ENCODE measurements at places on chromosomes 5 and 9. TPM values are rescaled to one million over a fixed set of nuclear protein-coding genes. Genes with fewer than 3 reads are reported as not detected.

DNA sequence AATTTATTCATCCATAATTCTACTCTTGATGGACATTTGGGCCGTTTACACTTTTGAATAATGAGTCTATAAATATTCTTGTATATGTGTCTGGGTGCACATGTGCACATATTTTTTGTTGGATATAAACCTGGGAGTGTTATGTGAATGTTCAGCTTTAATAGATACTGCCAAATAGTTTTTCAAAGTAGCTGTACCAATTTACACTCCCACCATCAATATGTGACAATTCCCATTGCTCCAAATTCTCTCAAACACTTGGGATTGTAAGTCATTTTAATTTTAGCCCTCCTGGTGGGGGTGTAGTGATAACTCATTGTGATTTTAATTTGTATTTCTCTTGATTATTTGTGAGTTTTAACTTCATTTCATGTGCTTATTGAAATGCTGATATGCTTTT, 114.9 kb downstream of the GRIA1 start:
- DNase-seq = no peak

- DNase-seq = no peak
These were observed 271.1 kb upstream of the RPS23 start for GRCh38 chr5:82549263-82549662.

DNA sequence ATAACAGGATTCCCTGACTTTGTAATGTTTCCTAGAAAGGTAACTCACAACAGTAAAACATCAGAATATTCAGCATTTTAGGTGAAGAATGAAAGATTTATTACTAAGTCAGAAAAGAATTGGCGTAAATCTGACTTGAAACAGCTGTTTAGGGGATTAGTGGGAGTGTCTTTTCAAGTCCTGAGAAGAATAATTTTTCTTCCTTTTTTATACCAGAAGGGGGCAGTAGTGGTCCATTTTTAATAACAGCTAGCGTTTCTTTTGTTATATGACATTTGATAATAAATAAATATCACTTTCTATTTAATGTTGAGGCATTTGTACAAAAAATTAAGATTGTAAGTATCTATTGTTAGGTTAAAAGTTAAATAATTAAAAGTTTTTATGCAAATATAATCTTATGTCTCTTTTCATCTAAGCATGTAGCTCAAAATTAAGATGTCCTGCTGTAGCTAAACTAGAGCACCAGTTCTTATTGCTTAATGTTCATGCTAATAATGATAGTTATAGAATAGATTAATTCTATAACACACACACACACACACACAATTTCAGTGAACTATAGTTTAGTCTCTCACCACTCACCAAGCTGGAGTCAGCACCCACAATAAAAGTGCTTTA, 258.7 kb upstream of the ARRDC3 start:
- no peak for DNase-seq

- no peak for DNase-seq
These were observed 45.9 kb downstream of the MEGF9 start for GRCh38 chr9:120668399-120668798.

- no peak for DNase-seq
These were observed 37.2 kb downstream of the DDX31 start for GRCh38 chr9:132632413-132633129.

- DNase-seq = no peak
These were observed 185.6 kb upstream of the NR3C1 start for GRCh38 chr5:143588933-143589662.

DNA sequence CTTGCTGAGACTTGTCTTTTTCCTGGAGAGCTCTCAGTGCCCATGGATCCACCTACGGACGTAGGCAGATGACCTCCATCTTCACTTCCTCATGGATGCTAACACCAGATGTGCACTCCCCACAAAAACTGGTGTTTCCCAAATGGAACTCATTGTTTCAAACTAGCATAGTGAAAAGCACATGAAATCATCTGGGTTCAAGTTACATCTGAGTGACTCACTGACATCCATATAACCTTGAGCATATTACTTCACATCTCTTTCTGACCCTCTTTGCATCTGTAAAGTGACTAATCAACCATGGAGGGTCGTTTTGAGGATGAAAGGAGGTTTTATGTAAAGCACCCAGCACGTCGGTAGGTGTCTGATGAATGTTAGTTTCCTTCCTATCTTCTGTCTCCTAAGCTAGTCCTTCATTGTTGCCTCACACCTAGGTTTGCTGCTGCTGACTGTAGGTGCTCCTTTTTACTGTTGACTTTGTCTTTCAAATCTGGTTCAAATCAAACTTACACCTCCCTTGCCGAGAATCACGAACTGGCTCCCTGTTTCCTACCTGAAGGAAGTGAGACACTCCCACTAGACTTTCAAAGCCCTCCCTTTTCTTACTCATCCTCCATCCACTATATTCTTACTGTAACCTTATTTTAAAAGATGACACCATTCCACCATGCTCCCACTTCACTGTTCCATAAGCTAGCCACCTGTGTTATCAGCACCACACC, 10.3 kb downstream of the OCLN start:
- DNase-seq = no peak

GRCh38 chr9:19174127-19174912, 47.0 kb upstream of the PLIN2 start:
- no peak for DNase-seq

GRCh38 chr5:68114378-68115040, 101.0 kb upstream of the PIK3R1 start:
- DNase-seq = no peak

DNA sequence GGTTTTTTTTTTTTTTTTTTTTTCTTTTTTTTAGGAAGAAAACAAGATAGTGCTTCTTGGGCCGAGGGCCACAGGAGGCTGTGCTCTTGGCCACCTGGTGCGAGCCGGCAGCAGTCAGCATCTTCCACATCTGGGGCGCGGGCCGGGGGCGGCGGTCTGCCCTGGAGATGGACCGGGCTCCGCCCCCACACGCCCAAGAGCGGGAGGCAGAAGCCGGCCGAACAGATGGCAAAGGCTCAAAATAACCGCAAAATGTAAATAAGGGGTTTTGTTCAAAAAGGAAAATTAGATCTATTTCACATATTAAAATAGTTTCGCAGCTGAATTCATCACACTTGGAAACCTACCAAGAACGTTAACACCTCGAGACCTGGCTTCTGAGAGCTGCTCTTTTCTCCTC, 51.5 kb upstream of the UBAC1 start:
- no peak for DNase-seq

Gene PPP2R2B
- total RNA-seq = 6.6 TPM

Gene SH2D3C
- total RNA-seq = 19.6 TPM

Gene GMCL2
- not detected for total RNA-seq
